ENCODE measurements at places on chromosomes 11 and 22.

DNA sequence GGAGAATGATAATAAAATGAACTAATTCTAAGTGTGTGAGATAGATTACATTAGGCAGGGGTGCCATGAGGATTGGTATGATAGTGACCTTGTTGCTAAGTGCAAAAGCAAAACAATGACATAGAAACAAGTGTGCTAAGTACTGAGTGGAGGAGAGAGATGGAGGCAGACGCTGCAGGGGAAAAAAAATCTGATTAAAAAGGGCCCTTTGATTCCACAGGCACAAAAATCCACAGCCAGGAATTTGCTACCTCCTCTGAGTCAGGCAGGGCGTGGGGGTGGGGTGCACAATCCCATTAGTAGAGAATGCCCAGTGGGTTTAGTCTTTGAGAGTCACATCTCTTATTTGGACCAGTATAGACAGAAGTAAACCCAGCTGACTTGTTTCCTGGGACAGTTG, at the start of gene CNTF:
TSS of gene CNTF (plus strand) at position 322 of the 400 bp plus-strand sequence. CDS start 88 bp downstream, outside the sequence.
- DNase-seq, result no peak

GRCh38 chr11:1348146-1348795, 38.8 kb upstream of the TOLLIP start:
- no peak for DNase-seq

- no peak for DNase-seq
Observed at GRCh38 chr11:69914286-69915150, 95.3 kb upstream of the FGF3 start.

DNA sequence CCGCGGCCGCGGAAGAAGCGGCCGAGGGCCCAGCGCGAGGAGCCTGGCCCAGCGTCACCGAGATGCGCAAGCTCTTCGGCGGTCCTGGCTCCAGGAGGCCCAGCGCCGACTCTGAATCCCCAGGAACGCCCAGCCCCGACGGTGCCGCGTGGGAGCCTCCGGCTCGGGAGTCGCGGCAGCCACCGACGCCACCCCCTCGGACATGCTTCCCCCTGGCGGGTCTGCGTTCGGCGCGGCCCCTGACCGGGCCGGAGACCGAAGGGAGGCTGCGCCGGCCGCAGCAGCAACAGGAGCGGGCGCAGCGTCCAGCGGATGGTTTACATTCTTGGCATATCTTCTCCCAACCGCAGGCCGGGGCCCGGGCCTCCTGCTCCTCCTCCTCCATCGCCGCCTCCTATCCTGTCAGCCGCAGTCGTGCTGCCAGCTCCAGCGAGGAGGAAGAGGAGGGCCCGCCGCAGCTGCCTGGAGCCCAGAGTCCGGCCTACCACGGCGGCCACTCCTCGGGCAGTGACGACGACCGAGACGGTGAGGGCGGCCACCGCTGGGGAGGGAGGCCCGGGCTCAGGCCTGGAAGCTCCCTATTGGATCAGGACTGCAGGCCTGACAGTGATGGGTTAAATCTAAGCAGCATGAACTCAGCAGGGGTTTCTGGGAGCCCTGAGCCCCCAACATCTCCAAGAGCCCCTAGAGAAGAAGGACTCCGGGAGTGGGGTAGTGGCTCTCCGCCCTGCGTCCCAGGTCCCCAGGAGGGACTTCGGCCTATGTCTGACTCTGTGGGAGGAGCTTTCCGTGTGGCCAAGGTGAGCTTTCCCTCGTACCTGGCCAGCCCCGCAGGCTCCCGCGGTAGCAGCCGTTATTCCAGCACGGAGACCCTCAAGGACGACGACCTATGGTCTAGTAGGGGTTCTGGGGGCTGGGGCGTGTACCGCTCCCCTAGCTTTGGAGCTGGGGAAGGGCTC, 1.2 kb downstream of the ARHGEF17 start:
- DNase-seq, result no peak

- no peak for DNase-seq
Observed at GRCh38 chr11:64387916-64388315, 29.0 kb downstream of the RPS6KA4 start.

DNA sequence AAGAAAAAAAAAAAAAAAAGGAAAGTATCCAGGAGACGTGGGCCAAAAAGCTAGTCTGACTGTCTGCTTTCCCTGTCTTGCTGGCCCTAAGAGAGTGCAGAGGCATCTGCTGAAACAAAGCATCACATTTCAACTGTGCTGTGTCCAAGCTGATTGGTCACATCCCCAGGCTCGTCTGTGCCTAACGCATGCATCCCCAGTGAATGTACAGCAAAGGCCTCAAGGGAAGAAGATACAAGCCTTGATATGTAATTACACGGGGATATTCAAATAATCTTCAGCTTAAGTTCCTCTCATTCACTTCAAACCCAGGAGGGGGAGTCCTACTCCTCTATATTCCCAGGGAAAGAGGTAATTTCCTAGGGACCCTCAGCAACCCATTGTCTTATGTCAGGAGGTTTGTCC, 5.4 kb upstream of the SORL1 start:
- no peak for DNase-seq

GRCh38 chr22:36874309-36874696, 13.5 kb downstream of the NCF4 start:
- no peak for DNase-seq

DNA sequence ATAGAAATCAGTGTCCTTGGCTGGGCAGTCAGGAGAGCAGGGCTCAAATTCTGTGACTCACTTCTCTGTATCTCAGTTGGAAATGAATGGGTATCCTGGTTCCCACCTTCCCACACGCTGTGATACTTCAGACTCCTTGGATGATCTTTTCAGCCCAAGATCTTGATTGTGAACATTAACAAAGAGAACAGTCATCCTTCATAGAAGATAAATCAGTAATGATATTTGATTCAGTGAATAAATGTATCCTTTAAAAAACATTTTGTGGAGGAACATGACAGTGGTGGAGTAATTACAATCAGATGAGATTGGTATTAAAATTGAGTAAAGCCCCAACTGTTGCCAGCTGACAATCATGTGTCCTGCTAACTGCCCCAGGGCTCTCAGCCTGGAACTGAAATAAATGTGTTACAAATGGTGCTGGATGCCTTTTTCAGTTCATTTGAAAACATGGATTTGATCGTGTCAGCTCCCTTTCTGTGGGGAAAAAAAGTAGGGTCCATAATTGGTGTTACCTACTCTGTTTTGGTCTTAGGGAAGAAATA, 72.9 kb upstream of the OR5AN1 start:
- no peak for DNase-seq

GRCh38 chr11:127862406-127862805, 725.0 kb downstream of the ETS1 start:
- DNase-seq, result no peak

DNA sequence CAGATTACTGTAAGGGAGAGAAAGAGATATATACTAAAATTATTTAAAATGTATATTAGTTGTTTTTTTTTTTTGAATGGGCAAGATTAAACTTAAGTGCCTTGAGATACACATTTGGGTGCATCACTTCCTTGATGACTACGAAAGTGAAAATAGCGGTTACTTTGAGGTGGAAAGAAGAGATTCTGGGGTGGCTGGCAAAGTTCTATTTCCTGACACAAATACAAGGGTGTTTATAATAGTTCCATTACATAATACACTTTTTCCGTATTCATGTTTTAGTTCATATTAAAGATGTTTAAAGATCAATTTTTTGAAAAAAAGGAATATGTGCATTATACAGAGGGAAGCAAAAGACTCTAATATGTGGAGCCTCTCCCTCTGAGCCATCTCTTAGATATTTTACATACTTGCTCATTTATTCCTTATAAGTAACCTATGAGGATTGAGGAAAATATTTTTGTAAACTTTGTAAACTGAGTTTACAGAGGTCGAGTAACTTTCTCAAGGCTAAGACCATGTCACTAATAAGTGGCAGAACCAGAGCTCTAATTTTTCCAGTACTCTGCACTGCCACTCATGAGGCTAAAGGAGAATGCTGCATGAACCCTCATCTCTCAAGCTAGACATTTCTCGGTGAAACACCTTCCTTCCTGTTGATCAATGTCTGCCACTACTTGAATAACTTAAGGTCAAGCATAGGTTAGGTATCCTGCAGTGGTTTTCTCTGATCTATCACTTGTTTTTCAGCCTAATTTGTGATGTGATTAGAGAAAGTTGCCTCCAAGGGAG, 58.6 kb downstream of the DDIAS start:
- DNase-seq, result no peak

- DNase-seq, result no peak
Observed at GRCh38 chr11:59578369-59578768, 37.2 kb downstream of the OSBP start.

DNA sequence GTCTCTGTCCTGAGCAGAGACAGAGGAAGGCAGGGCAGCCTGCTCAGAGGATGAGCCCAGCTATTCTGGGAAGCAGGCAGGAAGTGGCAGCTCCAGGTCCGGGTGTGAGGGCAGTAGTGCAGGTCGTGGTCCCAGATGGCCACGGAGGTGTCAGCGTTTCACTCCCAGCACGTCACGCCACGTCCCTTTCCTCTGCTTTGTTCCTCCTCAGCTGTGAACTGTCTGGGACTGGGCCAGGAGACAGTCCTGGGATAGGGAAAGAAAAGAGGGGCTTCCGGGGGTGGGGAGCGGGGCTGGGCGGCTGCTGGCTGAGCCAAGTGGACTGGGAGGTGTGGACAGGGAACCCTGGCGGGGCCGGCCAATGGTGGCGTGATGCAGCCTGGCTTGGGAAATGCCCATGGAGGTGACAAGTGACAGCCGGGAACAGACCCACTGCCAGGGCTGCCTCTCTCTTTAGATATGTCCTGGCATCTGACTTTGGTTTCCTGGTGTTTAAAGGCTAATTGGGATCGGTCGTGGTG, 64.7 kb downstream of the KCNQ1 start:
- no peak for DNase-seq

DNA sequence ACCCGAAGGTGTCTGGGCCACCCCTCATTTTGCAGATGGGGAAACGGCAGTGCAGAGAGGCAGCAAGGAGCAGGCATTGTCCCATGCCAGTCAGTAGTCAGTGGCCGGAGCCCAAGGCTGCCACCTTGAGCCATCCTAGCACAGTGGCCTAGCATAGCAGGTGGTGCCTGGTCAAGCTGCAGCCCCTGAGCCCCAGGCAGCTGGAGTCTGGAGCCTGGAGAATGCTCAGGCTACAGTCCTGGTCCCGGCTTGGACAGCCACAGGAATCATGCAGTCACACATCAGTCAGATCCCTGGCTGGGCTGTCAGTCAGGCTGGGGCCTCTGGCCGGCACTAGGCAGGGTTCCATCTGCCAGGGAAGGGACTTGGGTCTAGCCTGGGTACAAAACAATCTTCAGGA, 18.6 kb downstream of the KCNC1 start:
- DNase-seq, result no peak

- no peak for DNase-seq
Observed at GRCh38 chr11:26204101-26204500, 127.8 kb upstream of the ANO3 start.

GRCh38 chr11:118064956-118065355, 11.9 kb upstream of the TMPRSS4 start:
- no peak for DNase-seq

DNA sequence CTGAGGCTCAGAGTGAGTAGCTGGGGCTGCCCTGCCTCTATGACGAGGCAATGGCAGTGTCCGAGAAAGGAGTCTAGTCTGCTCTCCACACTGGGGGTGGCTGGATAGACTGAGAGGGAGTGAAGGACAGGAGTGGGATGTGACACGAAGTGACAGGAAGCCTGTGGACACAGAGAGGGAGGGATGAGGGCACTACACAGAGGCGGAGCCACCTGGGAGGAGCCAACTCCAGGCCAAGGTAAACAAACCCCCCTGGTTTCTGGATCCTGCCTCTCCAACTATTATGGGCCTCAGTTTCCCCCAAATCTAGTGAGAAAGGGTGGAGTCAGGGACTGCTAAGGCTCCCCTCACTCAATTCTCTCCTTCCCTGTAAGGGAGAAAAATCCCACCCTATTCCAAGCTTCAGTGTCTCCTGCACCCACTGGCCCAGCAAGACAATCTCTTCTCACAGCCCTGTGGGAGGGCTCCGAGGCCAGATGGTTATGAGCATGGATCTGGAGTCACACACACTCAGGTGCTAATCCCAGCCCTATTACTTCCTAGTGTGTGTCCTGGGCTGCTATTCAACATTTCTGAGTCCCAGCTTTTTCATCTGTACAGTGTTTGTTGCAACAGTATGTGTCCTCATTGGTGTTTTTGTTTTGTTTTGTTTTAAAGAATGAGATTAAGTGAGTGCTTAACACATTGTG, 24.9 kb downstream of the ASPHD2 start:
- DNase-seq, result no peak

DNA sequence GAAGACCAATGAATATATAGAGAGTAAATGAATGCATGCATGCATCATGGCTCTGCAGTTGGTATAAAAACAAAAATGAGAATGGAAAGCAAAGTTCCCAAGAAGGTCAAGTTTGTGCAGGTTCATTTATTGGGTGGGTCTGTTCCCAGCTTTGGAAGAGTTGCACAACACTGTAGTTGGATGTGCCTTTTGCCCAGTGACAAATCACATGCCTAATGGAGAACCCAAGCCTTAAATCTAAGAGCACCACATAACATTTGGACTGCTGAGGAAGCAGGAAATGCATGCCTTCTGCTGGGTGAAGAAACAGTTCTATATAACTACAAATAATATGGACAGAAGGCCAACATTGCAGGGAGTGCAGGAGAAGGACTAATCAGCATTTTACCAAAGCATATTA, 30.6 kb downstream of the PRCP start:
- DNase-seq, result no peak

DNA sequence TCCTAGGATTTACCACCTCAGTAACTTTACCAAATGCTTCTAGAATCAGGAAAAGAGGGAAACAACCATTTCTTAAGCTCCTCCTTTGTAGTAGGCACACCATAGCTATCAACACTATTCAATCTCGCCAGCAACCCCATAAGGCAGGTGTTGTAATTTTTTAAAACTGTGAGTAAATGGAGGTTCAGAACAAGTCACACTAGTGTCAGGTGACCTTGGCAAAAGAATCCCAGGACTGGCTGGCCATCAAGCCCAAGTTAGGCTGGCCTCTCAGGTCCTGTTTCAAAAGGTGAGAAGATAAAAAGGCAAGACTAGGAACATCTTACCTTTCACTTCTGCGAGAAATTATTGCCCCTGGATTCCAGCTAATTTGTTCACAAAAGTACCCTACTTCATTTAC, 713 bp downstream of the TOP3B start:
- no peak for DNase-seq

GRCh38 chr22:30572210-30572609, 2.3 kb downstream of the GAL3ST1 start:
- DNase-seq, result no peak

GRCh38 chr22:20399866-20400605, 6.1 kb downstream of the ZNF74 start:
- no peak for DNase-seq

GRCh38 chr11:134575504-134576230, 163.6 kb upstream of the B3GAT1 start:
- DNase-seq, result no peak

DNA sequence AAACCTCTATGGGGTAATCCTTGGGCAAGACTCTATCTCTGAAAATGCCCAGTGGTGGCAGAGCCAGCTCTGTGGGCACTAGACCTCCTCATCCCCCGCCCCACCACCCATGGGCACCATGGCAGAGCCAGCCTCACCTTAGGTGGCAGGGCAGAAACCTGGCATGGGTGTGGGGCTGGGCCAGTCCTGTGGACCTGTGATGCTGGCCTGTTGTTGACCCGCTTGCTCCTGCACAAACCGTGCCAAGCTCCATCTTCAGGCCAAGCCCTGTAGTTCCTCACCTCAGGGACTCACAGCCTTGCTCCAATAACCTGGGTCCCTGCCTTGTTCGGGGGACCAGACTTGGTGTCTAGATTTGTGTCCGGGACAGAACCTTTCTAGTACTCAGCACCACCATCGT, 8.9 kb upstream of the SERPINH1 start:
- DNase-seq, result no peak
